ENCODE measurements at places on chromosomes 4 and X. TPM values are rescaled to one million over a fixed set of nuclear protein-coding genes. Genes with fewer than 3 reads are reported as not detected.

GRCh38 chrX:7889135-7889534, 38.1 kb downstream of the PNPLA4 start:
- DNase-seq, result no peak

DNA sequence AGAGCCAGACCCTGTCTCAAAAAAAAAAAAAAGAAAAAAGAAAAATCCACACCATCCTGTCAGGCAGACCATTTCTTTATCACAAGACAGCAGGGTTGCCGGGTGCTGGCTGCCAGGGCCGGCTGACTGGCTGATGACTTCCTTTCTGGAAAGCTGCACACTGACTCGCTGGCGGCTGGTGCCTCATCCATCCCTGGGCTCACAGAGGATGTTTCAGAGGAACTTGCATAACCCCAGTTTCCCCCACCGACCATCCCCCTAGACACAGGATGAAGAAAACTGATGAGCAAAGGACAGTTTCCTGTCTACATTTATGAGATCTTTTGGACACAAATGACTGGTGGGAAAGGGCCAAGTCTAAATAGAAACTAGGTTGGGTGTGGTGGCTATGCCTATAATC, 14.1 kb downstream of the HPSE start:
- peak; percentile 29 for DNase-seq

DNA sequence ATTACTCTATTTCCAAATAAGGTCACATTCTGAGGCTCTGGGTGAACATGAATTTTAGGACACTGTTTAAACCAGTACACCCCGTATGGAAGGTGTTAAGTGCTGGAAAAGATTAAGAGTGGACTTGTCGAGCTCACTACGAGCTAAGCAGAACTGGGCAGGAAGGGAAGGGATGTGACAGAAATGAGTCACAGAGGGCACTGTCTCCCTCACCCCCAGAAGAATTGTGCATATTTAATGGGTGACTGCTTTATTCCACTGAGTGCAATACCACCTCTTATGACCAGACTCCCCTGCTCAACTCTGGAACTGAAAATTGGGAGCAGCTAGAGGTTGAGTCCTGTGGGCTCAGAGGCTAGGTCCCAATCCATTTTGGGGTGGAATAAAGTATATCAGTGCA, 187.4 kb upstream of the RPS6KA3 start:
- peak; percentile 33 for DNase-seq

GRCh38 chrX:20016616-20016945, 25.7 kb upstream of the BCLAF3 start:
- DNase-seq, result no peak

DNA sequence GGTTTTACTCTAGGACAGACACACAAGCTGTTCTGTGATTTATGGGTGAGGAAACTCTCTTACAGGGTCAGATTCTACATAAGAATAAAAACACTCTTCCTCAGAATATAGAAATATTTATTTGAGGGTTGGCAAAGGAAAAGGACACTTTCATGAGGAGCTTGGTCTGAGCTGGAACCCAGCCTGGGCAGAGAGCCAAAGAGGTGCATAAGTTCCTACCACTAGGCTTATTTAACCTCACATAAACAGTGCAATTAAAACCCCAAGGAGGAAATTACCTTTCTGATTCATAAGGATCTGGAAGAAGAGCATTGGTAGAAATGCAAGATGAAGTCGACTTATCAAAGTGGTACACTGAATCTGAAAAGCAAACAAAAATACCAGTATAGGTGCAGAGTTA, 32.9 kb downstream of the SETD7 start:
- DNase-seq, result peak; percentile 57

- peak; percentile 39 for DNase-seq
Measured at GRCh38 chrX:24426340-24426913, 38.7 kb upstream of the PDK3 start.

GRCh38 chrX:121308276-121308805, 260.9 kb downstream of the GLUD2 start:
- peak; percentile 51 for DNase-seq

GRCh38 chr4:170011921-170012628, 14.1 kb downstream of the MFAP3L start:
- no peak for DNase-seq

- peak; percentile 69 for DNase-seq
Measured at GRCh38 chrX:17521871-17522693, 147.1 kb downstream of the NHS start.

- DNase-seq, result no peak
Measured at GRCh38 chrX:119687661-119688413, 5.1 kb downstream of the SEPTIN6 start.

- peak; percentile 4 for DNase-seq
Measured at GRCh38 chrX:66914080-66914479, 275.2 kb upstream of the EDA2R start.

GRCh38 chr4:110627977-110628662, 5.2 kb upstream of the PITX2 start:
- DNase-seq, result no peak

- peak; percentile 38 for DNase-seq
Measured at GRCh38 chr4:40963897-40964478, 214.2 kb downstream of the NSUN7 start.

DNA sequence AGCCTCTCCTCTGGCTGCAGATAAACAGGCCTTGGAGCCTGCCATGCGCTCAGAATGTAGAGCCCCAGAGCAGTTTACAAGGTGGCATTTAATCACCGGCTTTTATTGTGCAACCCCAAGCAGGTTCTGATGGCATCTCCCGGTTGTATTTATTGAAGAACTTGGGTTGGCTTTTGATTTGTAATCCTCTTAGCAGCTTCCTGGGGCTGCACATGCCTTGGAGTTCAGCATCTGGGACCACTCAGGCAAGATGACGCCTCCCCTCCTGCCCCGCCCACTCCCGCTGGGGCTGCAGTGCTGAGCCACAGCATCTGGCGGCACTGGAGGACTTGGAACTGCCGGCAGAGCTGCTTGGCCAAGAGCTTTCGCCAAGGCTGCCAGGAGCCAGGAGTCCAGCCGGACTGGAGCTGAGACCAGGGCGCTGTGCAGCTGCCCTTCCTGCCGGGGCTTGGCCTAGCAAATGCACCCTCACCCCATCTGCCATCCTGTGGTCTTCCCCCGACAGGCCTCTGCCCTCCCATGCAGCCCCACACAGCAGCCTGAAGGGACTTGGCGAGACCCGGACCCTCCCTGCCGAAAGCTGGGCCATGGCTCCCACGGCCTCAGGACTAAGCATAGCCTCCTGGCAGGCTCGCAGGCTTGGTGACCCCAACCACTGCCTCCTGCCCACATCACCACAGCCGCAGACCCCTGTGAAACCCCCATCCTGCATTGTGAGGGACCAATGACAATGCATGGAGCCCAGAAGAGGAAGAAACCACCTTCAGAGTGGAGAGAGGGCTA, 5.4 kb downstream of the HTRA3 start:
- DNase-seq, result no peak

DNA sequence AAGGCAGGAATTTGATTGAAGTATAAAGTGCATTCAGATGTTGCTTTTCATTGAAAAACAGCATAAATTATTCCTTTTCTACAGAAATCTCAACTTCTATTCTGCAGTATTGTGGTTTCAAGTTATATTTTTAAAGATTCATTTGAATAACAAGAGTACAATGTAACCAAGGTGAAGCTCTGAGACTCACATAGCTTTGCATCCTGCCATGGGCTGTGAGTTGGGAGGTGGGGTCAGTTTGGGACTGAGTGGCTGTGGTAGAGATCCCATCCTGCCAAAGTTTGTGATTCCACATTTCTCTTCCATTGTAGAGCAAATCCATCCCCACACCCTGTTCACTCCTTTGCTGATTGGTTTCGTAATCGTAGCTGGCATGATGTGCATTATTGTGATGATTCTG, 69.2 kb downstream of the KIT start:
- DNase-seq, result no peak

DNA sequence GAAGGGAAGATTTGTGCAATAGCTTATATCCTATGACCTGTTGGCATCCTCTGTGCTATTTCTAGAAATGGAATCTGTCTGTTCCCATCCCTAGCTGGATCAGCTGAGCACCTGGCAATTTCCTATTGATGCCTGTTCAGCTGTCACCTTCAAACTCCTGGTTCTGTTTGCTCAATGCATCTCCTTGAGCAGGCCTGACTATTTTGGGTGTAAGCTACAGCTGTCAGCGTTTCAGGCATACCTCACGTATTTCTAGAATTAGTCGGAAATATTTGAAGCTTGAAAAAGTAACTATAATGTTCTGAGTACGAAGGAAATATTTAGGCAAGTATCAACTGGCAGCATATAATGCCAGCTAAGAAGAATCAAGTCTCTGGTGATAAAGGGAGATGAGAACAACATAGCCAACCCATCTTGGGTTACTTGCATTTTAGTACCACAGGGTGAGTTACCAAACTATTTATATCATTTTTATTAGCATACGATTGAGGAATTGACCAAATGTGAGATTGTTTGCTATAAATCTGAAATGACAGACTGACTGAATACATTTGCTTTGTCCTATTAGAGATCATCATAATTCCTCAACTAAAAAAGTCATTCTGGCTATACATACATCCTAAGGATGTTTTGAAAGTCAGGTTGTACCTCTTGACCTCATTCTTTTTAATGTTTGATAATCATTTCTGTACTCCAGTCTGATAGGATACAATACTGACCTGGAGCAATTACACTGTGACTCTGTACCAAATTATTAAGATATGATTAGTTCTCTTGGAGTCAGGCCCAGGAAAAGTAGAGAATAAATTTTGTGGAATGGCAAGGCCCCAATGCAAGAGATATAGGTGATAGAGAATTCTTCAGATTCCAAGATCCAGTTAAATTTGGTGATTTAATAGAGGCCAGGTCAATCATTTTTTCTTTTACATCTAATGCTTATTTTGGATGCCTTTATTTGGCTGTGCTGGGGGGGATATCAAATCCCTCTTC, 36.4 kb upstream of the PLAC1 start:
- DNase-seq, result no peak

DNA sequence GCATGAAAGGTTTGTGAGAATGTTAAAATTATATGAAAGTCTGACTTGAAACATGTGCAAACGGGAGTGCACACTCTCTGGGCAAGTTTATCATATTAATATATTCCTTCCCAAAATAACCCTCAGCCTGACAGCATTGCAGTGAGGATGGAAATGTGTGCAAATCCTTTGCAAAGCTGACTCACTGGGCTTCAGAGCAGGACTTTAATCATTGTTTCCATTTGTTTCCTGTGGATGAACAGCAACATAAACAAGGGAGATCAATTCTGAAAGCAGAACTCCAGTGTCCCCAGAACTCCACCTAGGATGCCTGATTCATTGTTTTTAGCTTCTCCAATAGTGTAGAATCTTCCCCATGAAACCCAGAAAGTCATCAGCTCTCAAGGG, 32.9 kb downstream of the SLC2A9 start:
- DNase-seq, result no peak

GRCh38 chrX:40303256-40304077, 205.7 kb upstream of the BCOR start:
- no peak for DNase-seq

GRCh38 chrX:123184219-123184865, at the start of gene GRIA3:
Gene GRIA3 (plus strand): TSS chrX:123184278. CDS start chrX:123184536, 258 bp downstream.
- no peak for DNase-seq

DNA sequence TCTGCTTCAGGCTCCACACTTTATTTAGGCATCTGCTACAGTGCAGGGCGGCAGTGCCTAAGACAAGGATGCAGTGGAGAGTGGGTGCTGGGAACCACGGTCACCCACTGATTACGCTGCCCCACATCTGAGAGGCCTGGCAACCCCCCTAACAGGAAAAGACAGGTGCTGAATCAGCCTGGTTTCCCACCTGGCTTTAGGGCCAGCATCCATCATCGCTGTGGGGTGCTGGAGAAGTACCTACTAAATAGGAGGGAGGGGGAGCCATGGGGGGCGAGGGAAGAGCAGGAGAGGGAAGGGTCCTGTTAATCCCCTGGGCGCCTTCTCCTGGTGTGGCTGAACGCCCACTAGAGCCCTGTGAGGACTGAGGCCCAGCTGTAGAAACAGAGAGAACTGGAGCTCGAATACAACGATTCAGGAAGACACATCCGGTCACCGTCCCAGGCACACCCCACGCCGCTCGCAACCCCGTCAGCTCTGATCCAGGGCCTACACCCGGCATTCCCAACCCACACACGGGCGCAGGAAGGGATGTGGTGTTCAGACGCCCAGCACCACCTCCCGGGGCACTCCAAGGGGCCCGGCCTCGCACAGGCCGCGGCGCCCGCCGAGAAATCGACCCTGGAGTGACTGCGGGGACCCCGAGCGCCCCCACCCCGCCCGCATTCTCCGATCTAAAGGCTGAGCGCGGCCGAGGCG, 554 bp downstream of the DCTD start:
- DNase-seq, result peak; percentile 38

- DNase-seq, result no peak
Measured at GRCh38 chr4:85681221-85681657, 206.3 kb downstream of the ARHGAP24 start.

DNA sequence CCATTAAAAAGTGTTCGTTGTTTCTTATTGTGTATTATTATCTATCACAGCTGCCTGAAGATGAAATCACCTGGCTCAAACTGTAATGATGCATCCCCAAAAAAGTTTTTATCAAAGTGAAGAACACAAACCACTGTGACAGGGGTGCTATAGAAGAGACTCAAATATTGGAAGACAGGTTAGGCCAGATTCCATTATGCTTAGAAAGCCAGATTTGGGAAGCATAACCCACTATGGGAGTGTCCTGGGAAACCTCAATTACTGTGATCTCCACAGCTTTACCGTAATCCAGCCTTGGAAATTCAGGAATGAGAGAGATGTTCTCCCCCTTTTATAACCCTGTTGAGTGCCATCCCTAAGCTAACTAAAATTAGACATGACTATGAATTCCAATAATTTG, 114.2 kb downstream of the NWD2 start:
- peak; percentile 66 for DNase-seq

DNA sequence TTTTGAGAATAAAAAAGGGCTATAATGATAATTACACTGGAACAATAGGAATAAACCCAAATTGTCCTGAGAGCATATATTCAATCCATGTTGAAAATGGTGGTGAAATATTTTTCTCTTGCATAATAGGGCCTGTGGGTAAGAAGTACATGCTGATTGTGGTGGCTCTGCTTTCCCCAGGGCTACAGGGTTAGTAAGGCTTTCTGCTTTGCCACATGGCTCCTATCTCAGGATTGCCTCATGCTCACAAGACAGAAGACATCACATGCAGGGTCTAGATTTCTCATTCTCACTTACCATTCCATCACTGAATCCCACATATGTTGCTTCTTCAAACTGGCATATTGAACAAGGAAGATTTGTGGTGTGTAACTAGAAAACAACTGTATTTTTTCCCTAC, 12.4 kb upstream of the VEGFC start:
- no peak for DNase-seq

RAB40AL gene
- 0.40 TPM for total RNA-seq

LRP2BP gene
- 0.44 TPM for total RNA-seq

ZNF157 gene
- 0.07 TPM for total RNA-seq

LPAR4 gene
- not detected for total RNA-seq

DKK2 gene
- total RNA-seq, result not detected

SSX4 gene
- total RNA-seq, result not detected

SLC10A4 gene
- total RNA-seq, result not detected

PCYT1B gene
- total RNA-seq, result not detected

ERVMER34-1 gene
- 1.7 TPM for total RNA-seq

POU4F2 gene
- total RNA-seq, result not detected

SLC6A8 gene
- 45.3 TPM for total RNA-seq

MSANTD1 gene
- total RNA-seq, result 0.77 TPM

EGF gene
- total RNA-seq, result 6.1 TPM

IL13RA1 gene
- total RNA-seq, result 33.5 TPM

GASK1B gene
- 0.51 TPM for total RNA-seq

All from PC-3 (cell line).